ENCODE measurements at places on chromosomes 2 and 18.

DNA sequence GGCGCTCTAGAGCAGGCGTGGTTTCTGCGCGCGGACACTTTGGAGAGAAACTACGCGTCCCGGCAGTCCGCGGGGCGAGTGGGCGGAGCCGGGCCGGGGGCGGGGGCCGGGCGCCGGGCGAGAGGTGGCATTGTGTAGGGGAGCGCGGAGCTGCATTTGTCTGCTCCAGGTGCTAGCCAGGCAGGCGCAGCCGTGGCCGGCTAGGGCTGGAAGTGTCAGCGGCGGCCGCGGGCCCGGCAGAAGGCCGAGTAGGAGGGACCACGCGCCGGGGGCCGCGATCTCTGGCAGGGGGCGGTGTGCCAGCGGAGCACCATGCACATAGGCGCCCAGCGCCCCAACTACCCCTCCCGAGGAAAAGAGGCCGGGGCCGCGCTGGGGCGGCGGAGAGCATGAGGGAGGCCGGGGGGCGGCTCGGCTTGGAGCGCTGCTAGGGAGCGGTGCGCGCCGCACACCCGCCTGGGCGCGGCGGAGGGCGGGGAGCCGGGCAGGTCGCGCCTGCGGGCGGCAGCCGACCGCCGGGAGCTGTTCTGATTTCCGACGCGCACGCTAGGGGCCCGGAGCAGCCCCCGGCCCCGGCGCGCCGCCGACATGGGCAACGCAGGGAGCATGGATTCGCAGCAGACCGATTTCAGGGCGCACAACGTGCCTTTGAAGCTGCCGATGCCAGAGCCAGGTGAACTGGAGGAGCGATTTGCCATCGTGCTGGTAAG lies at the start of gene FMNL2:
Gene FMNL2, plus strand, starts transcription at position 159 of the 710 bp plus-strand sequence.
- peak; percentile 83 for DNase-seq

GRCh38 chr2:33673937-33674336 lies 74.8 kb upstream of the FAM98A start:
- DNase-seq: peak; percentile 40

DNA sequence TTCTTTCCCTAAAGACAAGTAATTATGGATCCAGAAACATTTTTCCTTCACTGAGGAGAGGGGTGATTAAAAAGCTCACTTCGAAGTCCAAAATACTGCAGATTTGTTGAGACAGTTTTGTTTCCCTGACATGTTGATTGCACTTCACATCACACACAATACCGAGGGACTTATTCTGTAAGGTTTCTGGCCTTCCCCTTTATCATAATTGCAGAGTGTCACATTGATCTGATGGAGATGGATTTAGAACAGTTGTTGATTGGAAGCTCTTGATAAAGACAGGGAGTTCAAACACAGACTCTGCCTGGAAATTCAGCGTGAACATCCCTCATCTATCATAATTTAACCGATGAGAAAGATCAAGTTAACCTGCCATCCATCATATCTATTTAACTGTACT lies 163.6 kb downstream of the PTPRM start:
- no peak for DNase-seq

GRCh38 chr2:149329489-149330126 lies 779 bp upstream of the LYPD6 start:
- peak; percentile 85 for DNase-seq

DNA sequence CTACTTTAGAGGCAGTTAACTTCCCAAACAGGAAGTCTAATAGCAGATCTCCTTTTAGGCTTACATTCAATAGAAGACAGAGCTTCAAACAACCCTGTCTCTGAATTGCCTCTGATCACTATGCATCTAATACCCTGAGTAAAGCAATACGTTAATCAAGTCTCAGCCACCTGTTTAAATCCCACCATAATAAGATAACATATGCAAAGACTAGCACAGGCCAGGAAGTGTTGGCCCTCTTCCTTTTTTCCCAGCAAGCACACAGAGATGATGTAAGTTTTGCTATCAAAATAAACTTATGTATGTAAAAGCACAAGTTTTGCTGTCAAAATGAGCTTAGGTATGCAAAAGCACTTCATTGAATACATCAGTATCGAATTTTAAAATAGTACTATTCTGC lies 385.5 kb downstream of the RND3 start:
- no peak for DNase-seq
